ENCODE measurements at places on chromosomes 4 and X.
A peak's percentile ranks its signal among the peaks of the same experiment; 100 is the strongest.

DNA sequence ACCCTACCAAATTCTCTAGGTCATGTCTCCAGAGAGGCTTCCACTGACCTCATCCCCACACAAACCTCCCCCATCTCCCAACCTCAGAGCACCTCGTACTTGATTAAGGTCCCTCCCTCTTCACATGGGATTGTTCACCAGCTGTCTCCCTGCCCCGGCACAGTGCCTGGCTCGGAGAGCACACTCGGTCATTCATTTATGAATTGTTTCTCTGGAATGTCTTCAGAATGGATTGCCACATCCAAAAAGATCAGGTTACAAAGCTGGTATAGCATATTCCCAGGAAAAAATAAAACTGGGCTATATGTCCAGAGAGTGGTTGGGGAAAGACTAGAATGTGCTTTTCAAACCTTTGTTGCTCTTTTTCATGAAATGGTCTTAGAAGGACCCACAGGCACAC, 21.6 kb downstream of the JAKMIP1 start:
- no peak for DNase-seq

GRCh38 chr4:159290321-159291030, 187.6 kb downstream of the RAPGEF2 start:
- no peak for DNase-seq

DNA sequence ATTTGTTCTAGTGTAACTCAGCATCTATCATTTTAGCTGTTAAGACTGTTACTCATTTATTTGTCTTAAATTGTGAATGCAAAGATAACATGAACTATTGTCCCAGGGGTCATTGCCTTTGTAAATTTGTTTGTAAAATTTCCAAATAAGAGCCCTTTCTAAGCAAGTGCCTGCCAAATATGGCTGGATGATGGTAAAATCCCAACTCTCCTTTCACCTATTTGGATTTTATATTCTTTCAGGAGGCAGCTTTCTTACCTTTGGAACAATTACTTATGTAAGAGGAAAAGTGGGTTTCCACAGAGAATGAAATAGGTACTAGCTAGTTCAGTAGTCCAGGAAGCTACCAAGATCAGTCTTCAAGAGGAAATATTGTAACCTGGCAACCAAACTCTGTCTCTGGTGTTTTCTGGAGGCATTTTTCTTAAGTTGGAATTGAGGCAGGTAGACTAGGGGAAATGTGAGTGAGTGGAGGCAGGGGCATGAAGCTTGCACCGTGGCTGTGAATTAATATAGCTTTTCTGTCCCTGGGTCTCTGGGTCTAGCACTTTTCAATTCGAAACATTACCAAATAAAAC, 363.0 kb upstream of the ZCCHC13 start:
- DNase-seq = no peak

DNA sequence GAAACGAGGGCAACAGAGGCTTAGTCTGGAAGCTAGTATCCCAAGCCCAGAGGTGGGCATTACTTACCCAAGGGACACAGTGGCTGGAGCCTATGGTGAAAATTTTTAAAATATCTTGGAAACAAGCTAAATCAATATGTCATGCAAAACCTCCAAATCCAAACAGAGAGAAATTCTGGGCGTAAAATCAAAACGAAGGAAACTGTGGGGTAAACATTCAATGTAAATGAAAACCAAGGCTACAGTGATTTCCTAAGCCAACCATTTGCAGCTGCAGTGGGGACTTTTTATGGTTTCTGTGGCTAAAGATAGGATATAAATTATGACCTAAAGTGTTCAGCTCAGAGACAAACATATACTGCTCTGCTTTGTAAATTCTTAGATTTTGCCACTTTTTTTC, 507.7 kb upstream of the DIAPH2 start:
- no peak for DNase-seq

DNA sequence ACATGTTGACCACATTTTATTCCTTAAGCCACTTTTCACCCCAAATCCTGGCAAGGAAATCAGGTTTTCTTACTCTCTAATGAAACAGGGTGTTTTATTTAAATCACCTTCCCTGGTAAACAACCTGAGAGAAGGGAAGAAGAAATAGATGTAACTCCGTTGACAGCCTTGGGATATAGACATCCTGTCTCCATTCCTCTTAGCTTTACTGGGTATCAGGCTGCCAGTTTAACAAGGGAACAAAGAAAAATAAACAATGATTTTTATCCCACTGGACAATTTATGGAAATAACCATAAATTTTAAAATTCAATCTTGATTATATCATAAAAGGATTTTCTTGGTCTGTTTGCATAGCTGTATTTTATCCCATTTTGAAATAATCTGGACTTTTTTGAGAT, 49.2 kb downstream of the EDNRA start:
- no peak for DNase-seq

DNA sequence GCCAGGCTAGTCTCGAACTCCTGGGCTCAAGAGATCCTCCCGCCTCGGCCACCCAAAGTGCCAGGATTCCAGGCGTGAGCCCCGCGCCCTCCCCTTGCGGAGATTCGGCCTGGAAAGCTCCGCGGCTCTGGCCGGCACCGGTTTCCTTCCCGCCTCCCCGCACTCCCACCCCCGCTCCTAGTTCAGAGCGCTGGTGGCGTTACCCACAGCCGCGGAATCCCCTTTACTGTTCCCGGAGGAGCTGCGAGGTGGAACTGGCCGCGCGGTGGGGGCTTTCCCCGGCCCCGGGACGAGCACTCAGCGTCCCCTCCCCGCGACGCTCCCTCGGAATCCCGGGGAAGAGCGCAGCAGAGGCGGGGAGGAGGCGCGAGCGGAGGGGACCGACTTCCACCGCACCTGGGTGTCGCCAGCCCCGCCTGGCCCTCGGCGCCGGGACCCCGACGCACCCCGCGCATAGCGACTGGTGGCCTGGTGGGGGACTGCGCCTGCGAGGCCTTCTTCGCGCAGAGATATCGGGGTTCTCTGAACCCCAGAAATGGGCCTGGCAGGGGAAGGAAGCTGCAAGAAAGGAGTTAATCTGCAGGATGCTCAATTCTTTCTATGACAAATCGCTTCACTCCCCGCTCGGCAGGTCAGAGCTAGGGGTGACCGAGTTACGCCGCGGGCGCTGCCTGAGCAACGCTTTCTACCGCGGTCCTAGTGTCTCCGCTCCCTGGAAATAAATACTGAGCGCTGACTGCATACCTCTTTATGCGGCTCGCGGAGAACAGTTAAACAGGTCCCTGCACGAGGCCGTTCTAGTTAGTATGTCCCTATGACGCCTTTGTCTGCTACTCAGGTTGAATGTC, 14.6 kb upstream of the SLC25A4 start:
- peak; percentile 58 for DNase-seq

- peak; percentile 36 for DNase-seq
These were observed 410.9 kb upstream of the CT83 start for GRCh38 chrX:116873671-116874070.

DNA sequence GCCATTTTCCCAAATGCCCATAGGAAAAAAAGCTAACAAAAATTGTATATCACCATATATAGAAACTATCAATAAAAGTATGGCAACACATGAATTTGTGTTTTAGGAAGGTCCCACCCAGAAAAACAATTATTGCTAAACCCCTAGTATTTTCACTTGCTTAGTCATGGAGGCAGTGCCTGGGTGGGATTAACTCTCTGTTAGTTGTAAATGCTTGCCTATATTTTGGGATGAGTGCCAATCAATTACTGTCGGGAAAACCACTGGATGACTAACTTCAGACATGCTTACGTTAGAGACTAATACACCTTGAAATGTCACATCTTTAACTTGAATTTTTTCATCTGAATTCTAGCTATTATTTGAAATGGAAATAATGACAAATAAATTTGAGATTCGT, 33.9 kb downstream of the TMPRSS11A start:
- no peak for DNase-seq

DNA sequence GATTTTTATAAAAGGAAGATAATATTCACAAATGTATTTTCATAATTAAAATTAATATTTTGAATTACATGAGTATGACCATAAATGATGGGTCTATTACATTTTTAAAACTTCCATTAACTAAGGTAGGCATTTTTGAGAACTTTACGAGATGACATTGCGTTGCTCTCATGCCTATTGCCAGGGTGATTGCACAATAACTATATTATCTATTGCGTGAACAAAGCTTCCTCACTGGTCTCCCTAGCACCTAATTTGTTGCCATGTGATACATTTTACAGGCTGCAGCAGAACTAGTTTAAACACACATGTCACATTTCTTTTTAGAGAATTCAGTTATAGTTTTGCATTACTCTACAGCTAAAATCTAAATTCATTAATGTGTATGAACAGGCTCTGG, 289.7 kb upstream of the GRID2 start:
- DNase-seq = no peak

DNA sequence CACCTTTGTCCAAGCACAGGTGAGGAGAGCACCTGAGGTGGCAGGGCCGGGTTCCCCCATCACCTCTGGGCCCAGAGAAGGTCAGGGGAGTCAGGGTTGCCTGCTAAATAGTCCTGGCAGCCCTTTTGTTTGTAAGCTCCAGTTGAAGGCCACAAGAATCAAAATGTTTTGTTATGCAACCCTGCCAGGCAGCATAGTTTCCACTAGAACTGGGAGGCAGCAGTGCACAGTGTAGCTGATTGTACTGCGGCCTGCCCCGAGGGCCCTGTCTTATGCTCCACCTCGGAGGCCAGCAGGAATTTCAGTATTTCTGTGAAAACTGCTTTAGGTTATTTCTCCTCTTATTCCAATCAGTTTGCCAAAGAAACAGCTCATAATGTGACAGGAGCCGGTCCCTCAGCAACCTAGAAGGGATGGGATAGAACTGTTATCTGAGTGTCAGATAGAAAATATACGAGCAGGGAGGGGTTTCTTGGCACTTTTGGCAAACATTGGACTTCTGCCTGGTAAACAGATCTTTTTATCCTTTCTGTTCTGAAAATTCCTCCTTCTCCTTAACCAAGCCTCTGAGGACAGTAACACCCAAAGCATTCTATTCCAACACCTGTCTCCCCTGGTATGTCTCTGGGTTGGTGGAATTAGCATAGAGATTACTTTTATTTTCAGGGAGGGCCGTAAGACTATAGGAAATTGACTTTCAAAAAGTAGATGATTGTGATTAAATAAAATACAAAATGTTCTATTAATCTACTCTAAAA, 93.6 kb downstream of the LNX1 start:
- DNase-seq = peak; percentile 60

DNA sequence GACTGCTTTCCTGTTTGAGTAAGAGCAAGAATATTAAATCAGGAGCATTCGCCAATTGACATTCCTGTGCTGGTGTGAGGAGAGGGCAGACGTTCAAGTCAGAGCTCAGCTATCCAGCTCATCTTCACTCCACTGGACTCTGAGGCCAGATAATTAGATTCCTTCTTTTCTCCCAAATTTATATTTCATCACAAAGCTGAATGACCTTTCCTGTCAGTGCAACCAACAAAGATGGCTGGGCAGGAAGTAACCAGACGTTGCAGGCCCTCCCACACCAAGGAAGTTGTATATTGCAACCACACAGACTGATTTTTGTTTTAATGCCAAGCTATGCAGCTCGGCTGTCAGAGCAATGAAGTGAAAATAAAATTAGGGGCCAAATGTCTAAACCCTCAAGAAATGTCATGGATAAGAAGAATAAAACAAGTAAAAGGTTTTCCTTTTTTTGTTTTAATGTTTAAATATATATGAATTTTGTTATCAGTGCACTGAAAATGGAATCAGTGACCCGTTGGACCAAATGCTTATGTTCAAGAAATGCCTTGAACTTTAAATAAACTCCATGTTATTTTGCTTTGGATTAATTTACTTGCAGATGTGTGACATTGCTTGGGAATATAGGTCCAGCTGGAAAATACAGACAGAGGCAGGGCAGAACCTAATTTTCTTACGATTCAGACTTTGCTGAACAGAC, 578.9 kb upstream of the FAT1 start:
- DNase-seq = peak; percentile 24

GRCh38 chrX:109826954-109827708, 94.1 kb upstream of the ACSL4 start:
- DNase-seq = peak; percentile 44

DNA sequence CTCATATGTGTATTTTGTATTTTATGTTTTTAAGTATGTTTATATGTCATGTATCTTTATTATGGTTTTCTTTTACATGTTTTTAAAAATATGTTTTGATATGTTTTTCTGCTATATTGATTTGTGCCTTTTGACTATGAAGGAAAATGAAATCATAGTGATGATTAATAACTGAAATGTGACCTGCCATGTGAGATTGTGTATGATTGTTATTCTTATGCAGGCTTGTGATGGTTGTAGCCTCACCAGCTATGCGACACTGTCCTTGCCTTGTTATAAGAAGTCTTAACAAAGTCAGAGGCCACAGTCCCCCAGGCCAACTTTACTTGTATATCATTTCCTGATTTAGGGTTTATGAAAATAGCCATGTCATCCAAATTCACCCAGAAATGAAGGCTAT, 83.2 kb downstream of the TMEM131L start:
- no peak for DNase-seq

DNA sequence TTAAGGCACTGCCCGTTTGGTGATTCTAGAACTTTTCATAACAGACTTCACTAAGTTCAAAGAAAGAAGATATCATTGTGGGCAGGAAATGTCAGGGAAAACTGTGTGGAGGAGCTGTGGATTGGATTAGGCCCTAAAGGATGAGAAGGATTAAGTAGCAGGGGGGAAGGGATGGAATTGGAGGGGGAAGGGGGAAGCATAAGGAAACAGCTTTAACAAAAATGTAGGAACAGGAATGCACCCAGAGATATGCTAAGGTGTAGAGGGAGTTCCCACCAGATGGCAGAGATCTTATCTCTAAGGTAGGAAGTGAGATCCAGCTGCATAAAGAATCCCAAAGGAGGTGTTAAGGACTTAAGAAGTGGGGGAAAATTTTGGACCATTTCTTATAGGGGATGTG, 114.5 kb downstream of the LARP7 start:
- DNase-seq = no peak

GRCh38 chr4:81623434-81623833, 151.7 kb upstream of the RASGEF1B start:
- no peak for DNase-seq

DNA sequence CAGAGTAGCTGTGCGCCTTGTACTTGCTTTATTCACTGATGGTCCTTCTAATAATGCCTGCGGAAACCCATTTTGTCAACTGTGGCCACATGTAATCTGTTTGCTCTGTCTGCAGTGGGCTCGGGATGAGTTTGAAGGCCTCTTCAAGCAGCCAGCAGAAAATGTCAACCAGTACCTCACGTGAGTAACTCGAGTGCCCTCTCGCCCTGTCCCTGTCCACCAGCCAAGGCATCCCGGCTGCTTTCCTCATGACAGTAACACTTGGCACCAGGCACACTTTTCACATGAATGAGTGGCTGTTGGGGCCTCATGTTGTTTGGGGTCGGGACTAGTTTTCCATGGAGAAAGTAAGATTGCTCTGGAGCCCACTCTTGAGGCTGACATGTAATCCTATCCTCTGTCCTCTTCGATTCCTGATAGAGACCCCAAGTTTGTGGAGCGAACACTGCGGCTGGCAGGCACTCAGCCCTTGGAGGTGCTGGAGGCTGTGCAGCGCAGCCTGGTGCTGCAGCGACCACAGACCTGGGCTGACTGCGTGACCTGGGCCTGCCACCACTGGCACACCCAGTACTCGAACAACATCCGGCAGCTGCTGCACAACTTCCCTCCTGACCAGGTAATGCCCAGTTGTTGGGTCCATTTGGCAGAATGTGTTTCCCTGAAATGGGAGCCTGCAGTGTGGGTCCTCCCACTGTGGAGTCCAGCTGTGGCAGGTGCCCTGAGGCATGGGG, 8.8 kb upstream of the CDK16 start:
- DNase-seq = no peak

- no peak for DNase-seq
These were observed 11.6 kb upstream of the ASMTL start for GRCh38 chrX:1464041-1464970.

GRCh38 chr4:82782626-82783345, 15.8 kb downstream of the SCD5 start:
- no peak for DNase-seq

GRCh38 chr4:94743838-94744237, 13.9 kb upstream of the BMPR1B start:
- DNase-seq = no peak

All from AG08396 (cell line).